ENCODE measurements at places on chromosomes 11 and 22.

DNA sequence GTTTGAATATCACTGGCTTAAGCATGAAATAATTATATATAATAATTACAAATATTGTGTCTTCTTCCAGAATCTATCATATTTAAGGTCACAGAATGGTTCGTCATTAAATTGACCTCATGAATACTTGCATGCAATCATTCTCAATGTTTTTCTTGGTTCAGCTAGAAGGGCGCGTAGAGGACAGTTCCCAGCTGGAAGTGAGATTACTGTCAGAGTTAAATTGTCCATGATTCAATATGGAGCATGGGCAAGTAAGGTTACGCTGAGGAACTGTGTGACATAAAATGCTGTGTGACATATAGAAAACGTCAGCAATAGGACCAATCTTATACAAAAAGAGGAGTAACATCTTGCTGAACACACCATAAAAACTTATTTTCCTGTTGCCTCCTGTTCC, 2423.5 kb upstream of the RAG2 start:
- no peak for DNase-seq

DNA sequence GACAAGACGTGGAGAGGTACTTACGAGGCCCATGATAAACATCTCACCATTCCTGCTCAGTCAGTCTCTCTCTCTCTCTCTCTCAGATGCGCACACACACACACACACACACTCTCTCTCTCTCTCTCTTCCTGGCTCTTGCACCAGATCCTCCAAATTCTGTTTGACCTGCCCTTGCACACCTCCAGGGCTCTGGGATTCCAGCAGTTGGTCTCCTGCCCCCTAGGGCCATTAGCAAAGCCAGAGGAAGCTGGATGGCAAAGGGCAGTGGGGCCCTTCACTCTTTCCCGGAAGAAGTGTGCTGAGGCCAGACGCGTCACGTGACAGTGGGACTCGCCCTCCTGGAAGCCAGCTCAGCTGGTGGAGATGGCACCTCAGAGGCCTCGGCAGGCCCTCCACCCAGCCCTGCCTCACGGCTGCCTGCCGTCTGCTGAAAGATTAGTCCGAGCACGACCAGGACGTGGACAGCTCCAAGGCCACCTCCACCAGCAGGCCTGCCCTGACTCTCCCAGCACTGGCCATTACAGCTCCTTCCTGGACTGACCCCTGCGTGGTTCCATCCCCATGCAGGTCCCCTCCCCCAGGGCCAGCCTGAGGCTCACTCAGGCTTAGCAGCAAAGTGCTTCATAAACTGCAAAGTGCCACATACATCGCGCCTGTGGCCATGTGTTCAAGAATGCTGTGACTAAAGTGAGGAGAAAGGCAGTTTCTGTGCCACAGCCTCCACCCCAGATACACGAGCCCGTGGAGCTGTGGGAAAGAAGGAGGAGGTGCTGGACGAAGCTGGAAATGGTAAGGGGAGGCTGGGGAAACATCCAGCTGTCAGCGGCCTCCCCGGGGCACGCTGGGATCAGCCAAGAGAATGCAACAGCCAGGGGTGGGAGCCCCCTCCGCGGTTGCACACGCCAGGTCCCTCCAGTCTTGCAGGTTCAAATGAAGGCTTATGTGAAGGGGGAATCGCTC, 3.7 kb downstream of the PDGFB start:
- DNase-seq: peak; percentile 65

- peak; percentile 65 for DNase-seq
These were observed 7.5 kb downstream of the DPAGT1 start for GRCh38 chr11:119093942-119094815.

GRCh38 chr11:10305262-10305963, 540 bp downstream of the ADM start:
- peak; percentile 38 for DNase-seq

GRCh38 chr11:2091112-2091746, 48.0 kb downstream of the IGF2 start:
- no peak for DNase-seq

DNA sequence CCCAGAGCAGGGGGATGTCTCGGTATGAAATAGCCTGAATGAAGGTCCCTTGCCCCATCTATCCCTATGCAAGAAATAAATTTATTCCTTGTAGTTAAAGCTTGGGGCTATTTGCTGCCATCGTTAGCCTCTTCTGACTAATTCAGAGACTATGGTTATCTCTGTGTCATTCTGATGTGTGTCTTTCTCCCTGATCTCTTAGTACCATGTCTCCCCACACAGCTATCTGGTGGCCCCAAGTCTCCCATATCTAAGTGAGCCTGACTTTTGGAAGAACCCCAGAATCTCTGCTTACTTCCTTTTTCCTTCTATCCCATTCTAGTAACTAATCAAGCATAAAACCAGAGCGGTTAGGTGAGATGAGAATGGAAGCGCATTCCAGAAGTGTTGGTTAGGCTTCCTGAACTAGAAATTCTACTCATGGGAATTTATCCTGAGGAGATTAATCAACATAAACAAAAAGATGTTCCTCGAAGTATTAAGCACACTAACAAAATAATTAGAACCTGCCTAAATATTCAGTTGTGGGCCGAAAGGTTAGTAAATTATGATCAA, 71.4 kb upstream of the BMAL1 start:
- no peak for DNase-seq

GRCh38 chr11:62627713-62628112, 5.9 kb upstream of the B3GAT3 start:
- DNase-seq: no peak

DNA sequence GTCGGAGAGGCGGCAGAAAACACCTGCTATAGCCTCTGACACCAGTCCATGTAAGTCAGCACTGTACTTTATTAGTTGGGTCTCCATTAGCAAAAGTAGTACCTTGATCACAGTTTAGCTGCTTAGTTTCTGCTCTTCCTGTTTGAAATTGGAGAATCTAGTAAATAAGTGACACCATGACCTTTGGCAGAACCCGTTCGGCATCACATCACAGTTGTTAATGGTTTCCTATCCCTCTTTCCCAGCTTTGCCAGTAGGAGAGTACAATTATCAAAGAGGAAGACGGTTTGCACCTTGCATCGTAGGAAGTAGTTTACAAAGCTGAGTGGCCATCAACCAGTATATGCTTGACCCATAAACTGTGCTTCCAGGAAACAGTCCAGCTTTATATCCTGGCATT, 101.8 kb downstream of the TRIM44 start:
- DNase-seq: no peak

DNA sequence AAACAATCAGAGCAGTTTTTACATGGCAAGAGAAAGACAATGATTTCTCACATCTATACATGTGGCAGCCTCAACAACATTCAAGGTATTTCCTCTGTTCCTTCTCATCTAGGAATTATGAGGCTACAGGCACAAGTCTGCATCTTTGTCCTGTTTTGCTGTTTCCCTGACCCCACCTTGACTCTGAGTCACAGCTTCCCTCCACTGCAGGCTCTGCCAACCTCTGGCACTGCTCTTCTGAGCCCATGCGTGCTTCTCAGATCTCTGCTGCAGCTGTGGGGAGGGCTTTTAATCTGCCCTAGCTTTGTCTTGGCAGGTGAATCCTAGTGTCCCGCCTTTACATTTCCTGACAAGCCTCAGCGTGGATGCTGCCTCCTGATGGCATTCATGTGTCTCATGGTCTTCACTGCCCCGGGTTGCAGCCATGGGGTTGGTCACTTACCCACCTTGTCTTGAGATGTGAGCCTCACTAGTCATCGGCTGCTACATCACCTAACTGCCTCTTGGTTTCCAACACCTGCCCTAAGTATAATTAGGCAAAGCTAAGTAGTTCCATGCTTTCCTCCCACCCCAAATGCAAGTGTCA, 578.5 kb downstream of the TBC1D22A start:
- DNase-seq: no peak

DNA sequence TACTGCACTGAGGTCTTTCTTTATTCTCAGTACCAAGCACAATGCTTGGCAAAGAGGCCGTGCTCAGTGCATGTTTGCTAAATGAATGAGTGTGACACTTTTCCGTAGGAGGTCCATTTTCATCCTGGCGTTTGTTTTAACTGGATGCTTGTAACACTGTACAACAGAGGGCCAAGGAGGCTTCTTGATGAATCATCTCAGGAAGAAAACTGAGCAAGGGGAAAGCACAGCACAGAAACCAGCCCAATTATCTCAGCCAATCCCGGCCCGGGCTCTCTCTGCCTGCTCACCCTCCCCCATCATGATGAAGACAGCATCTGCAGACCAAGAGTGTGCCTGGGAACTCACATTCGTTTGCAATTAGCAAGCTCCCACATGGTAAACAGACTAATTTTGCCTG, 570.3 kb downstream of the OPCML start:
- no peak for DNase-seq

Measured in CD4-positive, alpha-beta T cell treated with Interleukin-17A for 4 hours (primary cell).